ENCODE measurements at places on chromosomes 1 and 21. TPM values are rescaled to one million over a fixed set of nuclear protein-coding genes. Genes with fewer than 3 reads are reported as not detected.
A peak's percentile ranks its signal among the peaks of the same experiment; 100 is the strongest.

GRCh38 chr21:35940074-35940927 lies 120.0 kb downstream of the SETD4 start:
- DNase-seq, result peak; percentile 32
- H3K36me3 ChIP-seq, result no peaks in the 10 kb centered on the region
- H3K27ac ChIP-seq, result no peak overlapping the region
- no peaks in the 10 kb centered on the region for H3K27me3 ChIP-seq

- H3K4me3 ChIP-seq, result no peak overlapping the region
- no peaks in the 10 kb centered on the region for H3K27me3 ChIP-seq
- no peak overlapping the region for H3K27ac ChIP-seq
- H3K36me3 ChIP-seq, result no peaks in the 10 kb centered on the region
- H3K4me1 ChIP-seq, result no peaks in the 10 kb centered on the region
- no peak for DNase-seq
Observed at GRCh38 chr1:162230096-162230495, 146.6 kb downstream of the SPATA46 start.

DNA sequence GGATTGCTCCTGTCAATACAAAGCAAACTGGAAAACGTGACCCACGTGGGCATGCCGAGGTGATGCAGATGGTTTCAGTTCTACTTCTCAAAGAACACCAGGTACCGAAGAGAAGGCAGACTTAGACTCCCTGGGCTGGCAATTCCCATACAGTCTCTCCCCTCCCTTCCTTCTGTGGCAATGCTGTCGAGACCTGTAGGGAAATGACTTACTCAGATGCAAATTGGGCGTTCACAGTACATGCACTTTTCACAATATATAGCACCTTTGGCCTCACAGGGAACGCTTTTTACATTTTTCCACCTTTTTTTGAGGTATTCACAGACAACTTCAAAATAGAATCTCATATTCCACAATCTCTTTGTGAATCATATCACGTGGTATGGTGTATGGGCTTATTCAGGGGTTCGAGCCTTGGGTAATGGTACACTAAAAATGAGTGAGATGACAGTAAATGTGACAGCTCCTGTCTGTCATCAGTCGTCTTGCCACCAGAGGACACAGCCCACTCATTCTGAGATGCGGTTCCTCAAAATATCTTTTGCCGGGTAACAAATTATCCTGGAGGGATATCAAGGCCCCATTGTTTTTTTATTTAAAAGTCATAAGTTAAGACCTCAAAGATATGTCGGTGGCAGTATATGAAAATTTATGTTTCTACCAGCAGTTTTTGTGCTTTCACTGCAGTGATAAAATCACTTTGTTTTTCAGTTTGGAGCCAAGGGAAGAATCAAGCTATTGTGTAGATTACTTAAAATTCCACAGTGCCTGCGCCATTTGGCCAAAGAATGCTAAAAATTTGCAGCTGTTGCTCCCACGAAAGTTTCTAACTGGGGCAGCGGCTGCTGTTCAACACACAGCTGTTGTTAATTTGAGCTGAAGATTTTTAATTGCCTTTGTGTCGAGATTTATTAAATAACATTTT lies 168.4 kb downstream of the ZZZ3 start:
- H3K27ac ChIP-seq, result peak overlapping the region; percentile 90
- H3K4me3 ChIP-seq, result no peak overlapping the region
- no peaks in the 10 kb centered on the region for H3K27me3 ChIP-seq

- H3K4me3 ChIP-seq, result no peak overlapping the region
- H3K27ac ChIP-seq, result no peak overlapping the region
- no peak for DNase-seq
- no peaks in the 10 kb centered on the region for H3K36me3 ChIP-seq
- no peaks in the 10 kb centered on the region for H3K27me3 ChIP-seq
- no peaks in the 10 kb centered on the region for H3K4me1 ChIP-seq
Observed at GRCh38 chr1:218810306-218810705, 363.4 kb upstream of the LYPLAL1 start.

GRCh38 chr1:28136922-28137613 lies 39.4 kb downstream of the PTAFR start:
- H3K4me3 ChIP-seq, result no peak overlapping the region
- H3K27ac ChIP-seq, result no peak overlapping the region
- no peaks in the 10 kb centered on the region for H3K4me1 ChIP-seq
- DNase-seq, result no peak
- H3K27me3 ChIP-seq, result no peaks in the 10 kb centered on the region
- H3K36me3 ChIP-seq, result no peaks in the 10 kb centered on the region

ABCG1 gene
- 23.7 TPM for total RNA-seq

SHE gene
- total RNA-seq, result 6.3 TPM

CELA2A gene
- not detected for total RNA-seq

All from breast epithelium (tissue), 4 donors.